ENCODE measurements at places on chromosomes 7 and 10. TPM values are rescaled to one million over a fixed set of nuclear protein-coding genes. Genes with fewer than 3 reads are reported as not detected.

The ZNF398 gene
- total RNA-seq: 14.1 TPM

The ZNF853 gene
- 0.14 TPM for total RNA-seq

The CALML3 gene
- not detected for total RNA-seq

The VSTM2A gene
- total RNA-seq: not detected

The HMX2 gene
- total RNA-seq: not detected

The CTTNBP2 gene
- not detected for total RNA-seq
